ENCODE measurements at places on chromosomes 1 and 21.

DNA sequence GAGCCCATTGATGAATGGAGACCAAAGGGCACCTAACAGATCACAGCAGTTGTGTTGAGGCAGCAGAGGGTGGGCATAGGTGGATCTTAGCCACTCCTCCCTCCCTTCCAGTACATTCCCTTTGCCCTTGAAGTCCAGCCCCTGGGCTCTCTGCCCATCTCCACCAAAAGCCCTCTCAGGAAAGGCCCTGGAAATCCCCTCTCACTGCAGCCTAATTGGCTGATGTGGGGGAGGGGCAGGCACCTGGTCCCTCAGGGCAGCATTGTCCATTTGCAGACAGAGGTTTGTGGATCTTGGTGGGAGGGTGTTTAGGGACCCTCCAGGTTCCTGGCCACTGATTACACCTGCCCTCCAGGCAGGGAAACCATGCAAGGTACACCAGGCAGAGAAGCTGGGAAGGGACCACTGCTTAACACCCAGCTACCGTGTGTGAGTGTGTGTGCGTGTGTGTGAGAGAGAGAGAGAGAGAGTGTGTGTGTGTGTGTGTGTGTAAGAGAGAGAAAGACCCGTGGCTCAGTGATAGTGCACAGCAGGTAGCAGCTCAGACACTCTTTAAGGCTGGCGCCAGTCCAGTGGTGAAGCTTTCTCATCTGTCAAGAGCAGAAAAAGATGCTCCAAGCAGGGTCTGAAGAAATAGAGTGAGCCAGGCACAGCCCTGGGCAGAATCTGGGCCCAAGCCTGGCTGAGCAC, 71.1 kb downstream of the MATN1 start:
- no peak for DNase-seq

DNA sequence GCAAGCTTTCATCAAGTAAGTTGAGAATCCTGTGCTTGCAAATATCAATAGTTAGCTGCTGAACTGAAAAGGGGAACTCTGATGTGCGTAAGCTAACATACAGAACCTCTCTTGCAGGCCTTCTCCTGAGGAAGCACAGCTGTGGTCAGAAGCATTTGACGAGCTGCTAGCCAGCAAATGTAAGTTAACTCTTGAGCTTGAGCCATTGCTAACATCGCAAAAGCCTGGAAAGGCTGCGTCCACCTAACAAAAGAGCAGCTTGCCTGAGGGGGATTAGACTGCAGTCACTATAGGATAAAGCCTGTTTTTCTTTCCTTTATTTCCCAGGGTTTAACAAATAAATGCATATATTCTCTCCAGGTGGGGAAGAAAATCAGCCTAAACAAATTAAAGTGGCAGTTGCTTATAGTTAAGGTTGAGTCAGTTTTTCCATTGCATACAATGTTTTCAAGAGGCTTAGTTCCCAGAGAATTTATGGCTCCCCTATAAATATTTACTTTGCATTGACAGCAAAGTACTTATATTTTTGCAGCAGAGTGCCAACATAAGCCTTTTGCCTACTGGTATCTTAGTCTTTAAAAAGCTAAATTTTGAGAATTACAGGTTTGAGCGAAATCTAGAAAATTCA, 1.5 kb downstream of the RGS2 start:
- no peak for DNase-seq

DNA sequence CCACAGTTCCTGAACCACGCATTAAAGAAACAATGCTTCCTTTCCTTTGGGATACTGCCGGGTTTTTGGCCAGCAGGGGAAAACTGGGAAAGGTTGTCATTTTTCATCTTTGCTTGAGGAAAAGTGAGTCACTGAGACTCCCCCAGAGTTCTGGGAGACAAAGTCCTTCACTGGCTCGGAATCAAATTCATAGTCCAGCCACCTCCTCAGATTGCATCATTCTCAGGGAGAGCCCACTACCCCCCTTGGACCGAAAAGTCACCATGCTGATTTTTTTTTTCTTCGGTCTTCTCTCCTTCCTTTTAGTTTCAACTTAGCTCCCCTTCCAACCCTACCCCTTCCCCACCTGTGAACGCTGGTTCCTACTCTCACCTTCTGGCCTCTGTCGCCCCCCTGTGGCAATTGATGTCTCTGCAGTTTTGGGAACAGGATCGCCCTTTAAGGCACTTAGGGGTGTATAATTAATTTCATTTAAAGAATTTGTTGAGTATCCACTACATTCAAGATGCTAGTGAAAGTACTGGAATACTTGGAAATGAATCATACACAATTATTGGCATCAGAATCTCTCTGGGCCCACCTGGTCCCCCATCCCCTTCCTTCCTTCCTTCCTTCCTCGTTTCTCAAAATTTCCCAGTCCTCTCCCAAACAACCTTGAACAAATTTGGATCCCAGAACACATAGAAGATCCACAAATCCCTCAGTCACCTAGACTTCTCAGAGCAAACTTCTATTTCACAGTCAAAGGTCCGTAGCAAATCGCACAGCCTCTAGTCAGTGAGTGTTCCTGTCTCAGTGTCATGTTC, 6.9 kb downstream of the ACKR1 start:
- DNase-seq, result no peak

DNA sequence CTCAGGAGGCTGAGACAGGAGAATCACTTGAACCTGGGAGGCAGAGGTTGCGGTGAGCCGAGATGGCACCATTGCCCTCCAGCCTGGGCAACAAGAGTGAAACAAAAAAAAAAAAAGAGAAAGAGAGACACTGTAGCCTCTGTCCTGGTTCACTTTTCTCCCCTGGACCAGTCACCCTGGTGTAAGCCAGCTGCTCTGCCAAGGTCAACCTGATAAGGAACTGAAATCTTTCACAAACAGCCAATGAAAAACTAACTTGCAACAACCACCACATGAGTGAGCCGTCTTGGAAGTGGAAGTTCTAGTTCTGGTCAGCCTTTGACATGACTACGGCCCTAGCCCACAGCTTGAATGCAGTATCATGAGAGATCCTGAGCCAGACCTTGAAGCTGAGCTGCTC, 36.8 kb upstream of the CXADR start:
- DNase-seq, result no peak

- DNase-seq, result no peak
Measured at GRCh38 chr1:113320972-113321680, 69.2 kb upstream of the MAGI3 start.

DNA sequence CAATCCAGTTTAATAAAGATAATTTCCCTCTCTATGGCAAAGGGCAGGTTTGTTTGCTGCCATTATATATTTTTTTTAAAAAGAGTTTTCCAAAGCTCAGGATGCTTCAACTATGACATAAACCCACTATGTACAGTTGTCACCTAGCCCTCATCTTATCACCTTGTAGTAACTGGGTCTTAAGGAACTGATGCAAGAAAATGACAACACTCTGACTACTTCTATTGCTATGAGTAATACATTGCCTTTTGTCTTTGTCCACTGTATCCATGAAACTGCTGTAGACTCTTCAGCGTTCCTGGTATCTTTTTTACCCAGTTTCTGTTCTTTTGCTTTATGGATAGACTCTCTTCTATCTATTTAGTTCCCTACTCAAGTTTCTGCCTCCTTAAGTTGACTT, 586.5 kb downstream of the NEGR1 start:
- no peak for DNase-seq

DNA sequence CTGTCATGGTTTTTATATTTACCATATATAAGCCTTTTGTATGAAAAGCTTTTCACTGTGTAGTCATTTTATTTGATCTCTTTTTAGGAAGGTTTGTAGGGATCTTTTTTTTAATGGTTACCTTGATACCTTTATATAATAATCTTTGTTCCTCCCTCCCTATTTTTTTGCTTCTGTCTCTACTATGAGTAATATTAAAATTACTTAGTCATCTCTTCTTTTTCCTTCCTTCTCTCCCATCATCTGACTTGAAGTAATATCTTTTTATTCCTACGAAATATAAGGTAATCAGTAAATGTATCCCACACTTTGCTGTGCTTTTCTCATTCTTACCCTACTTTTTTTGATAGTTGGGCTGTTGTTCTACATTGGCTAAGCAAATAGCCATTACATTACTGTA, 161.4 kb downstream of the MAGI3 start:
- no peak for DNase-seq

- DNase-seq, result no peak
Measured at GRCh38 chr1:34970220-34970735, 14.9 kb downstream of the TMEM35B start.

- no peak for DNase-seq
Measured at GRCh38 chr1:248807067-248807737, 18.5 kb downstream of the SH3BP5L start.

DNA sequence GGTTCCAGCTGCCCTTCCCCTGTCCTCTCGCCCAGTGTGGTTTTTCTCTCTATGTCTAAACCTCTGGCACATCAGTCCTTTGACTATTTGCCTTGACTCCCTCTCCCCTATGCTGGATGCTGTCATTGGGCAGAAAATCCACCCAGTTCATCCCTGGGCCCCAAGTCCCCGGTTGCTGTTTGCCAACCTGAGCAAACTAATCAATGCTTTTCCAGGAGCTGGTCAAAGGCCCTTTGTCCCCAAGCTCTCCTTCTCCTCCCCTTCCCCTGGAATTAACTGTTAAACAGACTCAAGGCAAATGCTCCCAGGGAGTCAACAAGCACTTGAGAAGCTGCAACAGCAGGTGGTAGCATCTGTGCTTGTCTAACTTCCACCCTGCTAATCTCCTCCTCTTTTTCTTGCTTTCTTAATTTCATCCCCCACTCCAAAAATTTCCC, 102.7 kb downstream of the LMX1A start:
- DNase-seq, result no peak

DNA sequence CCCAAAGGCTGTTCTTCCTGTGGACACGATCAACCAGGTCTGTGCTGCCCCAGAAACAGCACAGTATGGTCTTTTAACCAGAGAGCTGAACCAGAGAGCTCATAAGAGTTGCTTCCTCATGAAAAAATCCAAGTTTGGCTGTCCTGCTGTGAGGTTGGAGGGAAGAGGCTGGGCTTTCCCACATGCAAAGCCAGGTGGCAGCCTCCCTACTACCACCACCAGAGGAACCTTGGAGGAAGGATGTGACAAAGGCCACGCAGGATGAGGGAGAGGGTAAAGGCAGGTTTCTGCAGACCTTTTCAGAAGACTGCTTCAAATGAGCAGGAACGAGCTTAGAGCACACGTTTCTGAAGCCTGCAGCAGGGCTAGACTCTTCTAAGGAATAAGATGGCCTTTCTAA, 27.1 kb downstream of the FAM78B start:
- no peak for DNase-seq

DNA sequence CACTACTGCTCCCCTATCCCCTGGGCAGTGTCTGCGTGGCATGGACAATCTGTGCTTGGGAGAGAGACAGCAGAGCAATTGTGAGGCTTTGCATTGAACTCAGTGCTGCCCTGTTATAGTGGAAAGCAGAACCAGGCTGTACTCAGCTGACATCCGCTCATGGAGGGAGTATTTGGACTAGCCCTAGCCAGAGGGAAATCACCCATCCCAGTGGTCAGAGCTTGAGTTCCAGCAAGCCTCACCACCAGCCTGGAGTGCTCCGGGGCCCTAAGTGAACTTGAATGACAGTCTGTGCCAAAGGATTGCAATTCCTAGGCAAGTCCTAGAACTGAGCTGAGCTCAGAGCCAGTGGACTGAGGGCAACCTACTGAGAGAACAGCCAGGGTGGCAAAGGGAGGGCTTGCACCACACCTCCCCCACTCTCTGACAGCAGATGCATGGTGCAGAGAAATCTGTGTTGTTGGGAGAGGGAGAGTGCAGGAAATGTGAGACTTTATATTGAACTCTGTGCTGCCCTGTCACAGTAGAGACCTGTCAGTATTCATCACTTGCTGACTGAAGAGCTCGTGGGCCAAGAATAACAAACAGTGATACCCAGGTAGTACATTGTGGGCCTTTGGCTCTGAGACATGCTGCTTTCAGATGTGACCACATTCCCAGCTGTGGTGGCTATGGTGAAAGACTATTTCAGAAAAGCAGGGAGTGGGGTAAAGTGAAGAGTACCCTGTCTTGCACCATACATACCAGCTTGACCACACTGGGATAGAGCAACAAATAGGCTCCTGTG, 107.7 kb upstream of the SLC5A9 start:
- DNase-seq, result no peak

DNA sequence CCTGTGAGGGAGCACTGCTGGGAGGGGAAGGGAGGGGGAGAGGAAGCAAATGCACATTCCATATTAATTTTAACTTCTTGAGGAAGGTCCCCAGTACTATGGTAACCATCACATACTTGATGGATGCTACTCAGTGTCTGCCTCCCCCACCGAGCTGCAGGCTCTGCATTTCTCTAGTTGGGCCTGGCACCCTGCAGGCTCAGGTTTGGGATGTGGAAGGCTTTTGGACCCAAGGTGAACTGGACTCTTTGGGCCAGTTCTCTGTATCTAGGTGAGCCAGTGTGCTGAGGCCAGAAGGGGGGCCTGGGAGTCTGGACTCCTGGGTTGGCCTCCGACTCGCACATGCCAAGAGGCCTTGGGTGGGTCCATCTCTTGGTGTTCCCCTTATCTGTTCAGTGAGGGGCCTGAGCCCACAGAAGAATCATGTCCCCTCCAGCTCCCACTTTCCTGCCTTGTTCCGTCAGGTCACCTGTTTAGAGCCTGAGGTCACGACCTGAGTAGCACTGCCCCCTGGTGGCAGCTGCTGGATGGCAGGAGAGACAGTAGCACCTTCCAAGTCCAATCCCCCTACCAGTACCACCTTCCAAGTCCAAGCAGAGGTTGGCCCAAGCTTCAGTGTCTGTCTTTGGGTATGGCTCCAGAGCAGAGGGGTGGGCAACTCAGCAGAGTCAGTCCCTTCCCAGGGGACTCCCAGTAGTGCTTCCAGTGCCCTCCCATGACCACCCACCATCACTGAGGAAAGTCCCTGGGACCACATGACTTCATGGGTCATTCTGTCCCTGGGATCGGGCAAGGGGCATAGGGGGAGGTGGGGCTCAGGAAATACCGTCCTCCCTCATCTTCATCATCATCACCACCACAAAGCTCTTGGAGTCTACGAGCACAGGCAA, 241.8 kb downstream of the TRABD2B start:
- peak; percentile 33 for DNase-seq

DNA sequence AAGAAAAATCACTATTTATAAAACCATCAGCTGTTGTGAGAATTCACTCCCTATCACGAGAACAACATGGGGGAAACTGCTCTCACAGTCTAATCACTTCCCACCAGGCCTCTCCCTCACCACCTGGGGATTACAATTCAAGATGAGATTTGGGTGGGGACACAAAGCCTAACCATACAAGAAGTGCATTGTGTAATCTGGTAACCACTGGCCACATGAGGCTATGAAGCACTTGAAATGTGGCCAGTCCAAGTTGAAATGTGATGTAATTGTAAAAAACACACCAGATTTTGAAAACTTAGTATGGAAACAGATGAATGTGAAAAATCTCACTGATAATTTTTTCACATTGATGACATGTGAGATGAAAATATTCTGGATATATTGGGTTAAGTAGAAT, 293.8 kb downstream of the TTLL7 start:
- DNase-seq, result no peak

All from RWPE2 (cell line).